Motor neuron (in vitro differentiated cells): ENCODE measurements at places on chromosomes 4 and X. TPM values are rescaled to one million over a fixed set of nuclear protein-coding genes. Genes with fewer than 3 reads are reported as not detected.

GRCh38 chr4:169774466-169775445 is 17.0 kb upstream of the HPF1 start:
- no peak for ATAC-seq

UCP1 gene
- total RNA-seq: 0.54 TPM in 1 of 2 replicates, not detected in the other

DNA sequence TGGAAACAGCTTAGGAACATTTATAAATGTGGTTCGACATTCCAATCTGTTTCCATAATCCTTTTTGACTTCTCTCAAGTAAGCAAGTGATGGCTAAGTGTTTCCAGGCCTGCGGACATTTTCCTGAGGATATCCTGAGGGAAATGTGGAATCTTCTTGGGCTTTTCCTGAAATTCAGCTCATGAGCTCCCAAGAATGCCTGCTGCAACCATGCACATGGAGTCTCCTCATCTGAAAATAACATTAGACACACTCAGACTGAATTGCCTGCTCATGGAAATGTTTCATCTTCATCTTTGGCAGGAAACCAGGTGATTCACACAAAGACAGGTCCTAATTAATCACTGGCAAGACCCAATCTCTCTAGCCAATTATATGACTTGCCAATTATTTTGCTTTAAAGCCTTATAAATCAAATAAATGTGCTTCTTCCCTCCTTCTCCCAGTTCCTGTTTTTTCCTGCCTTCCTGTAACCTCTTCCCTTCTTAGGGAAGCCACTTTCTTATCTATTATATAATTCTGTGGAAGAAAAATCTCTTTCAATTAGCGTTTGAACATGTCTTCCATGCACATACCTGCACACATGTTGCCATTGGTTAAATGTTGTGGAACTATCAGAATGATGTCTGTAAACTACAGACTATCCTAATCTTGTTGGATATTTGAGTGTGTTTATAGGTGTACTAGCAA is 104.6 kb upstream of the MXRA5 start:
- no peak for ATAC-seq

TEC gene
- 3.4 and 5.1 TPM in 2 replicates for total RNA-seq

- ATAC-seq: no peak
Observed at GRCh38 chr4:48420144-48420543, 63.0 kb upstream of the SLC10A4 start.

GRCh38 chr4:47639531-47639930 is 154.5 kb downstream of the ATP10D start:
- peak; percentile 38 for ATAC-seq

DNA sequence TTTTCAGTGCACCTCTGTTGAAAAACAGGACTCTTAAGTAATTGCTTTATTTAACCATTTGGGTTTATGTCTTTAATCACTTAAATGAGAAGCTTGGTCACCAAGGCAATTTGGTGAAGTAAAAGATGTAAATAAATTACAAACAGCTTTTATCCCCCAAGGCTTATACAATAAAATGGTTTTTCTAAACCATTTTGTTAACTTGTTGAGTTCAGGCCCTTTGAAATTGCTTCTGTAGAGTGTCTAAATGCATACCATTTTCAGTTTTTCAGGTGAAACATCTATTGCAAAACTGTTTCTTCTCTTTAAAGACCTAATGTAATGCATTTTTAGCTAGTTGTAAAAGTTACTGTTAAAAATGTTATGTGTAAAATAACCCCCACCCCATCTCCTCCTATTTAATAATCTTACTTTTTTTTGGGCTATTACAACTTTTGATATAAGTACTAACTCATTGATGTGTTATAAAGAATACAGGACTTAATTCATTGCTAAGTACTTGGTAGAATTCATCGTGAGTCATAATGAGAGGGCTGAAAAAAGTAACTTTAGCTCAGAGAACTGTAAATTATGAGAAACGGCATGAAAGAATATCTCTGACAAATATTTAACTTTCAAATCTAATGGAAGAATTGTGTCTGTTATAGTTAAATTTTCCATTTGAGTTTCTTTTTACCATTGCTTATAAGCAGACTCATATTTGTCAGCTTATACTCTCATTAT is 4.5 kb downstream of the RAPGEF2 start:
- ATAC-seq: no peak
